ENCODE measurements at places on chromosomes 2 and 18.

GRCh38 chr2:212609479-212609878 lies 70.9 kb upstream of the ERBB4 start:
- DNase-seq, result no peak

DNA sequence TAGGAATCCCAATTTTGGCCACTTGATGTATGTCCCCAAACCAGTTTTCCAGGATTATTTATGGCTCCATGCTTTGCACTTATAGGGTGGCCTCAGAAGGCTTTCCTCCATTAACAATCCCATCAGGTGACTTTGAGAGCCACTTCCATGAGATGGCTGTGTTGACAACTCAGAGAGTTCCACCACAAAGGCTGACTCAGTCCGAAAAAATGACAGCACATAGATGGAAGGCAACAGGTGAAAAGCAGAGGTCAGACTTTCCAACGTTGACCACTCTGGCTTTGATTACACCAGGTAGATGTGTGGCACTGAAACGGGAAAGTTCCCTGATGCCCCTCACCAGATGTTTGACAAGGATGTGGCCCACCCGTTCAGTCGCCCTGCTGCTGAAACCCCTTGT lies 431.4 kb upstream of the TNP1 start:
- no peak for DNase-seq

- no peak for DNase-seq
Measured at GRCh38 chr2:226115832-226116200, 683.8 kb downstream of the IRS1 start.

- no peak for DNase-seq
Measured at GRCh38 chr2:237097911-237098702, 12.4 kb downstream of the COPS8 start.

- DNase-seq, result no peak
Measured at GRCh38 chr2:108377815-108378630, at the start of gene SULT1C4. Gene SULT1C4, plus strand, starts transcription at chr2:108377954. Its CDS starts 384 bp downstream, at chr2:108378338.

DNA sequence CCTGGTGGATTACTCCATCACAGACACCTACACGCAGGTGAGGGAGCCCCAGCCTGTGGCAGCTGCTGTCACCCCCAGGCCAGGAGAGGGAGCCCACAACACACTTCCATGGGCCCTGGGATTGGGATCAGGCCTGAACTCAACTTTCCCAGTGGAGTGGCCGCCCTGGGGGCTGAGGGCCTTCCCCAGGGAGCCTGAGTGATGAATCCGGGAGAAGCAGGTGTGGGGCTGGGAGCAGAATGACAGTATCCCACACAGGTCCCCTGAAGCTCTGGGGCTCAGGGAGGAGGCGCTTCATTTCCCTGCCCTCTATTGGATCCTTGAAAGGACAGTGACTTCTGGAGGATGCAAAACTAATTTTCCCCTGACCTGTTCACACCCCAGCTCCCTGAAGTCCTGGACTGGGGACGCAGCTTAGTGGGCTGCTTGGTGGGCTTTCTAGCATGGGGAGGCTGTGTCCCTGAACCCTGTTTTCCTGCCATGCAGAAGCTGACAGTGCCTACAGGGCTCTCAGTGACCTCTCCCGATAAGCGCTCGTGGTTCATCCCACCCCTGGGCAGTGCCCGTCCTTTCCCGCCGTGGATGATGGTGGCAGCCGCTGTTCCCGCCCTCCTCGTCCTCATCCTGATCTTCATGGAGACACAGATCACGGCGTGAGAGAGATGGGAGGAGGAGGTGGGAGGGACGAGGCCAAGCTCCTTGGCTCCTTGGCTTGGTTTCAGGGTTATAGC lies 11.0 kb downstream of the SLC4A3 start:
- DNase-seq, result no peak

GRCh38 chr2:73239776-73240175 lies 5.7 kb downstream of the CCT7 start:
- no peak for DNase-seq

DNA sequence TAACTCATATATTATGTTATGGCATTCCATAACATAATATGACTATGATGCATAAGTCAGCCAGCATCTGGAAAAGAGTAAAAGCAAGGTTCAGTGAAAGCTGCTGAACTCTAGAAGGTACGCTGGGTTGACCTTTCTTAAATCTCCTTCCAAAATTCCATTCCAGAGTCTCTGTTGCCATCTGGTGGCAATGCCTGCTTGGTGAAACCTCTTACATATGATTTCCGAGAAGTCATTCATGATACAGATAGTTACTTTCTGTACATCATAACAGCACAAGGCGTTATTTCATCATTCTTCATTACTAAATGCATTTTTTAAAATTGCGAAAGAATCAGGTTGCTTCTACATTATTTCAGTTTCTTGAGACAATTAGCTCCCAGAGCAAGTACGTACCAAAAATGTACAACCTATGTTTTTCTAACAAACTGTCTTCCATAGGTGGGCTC lies 7.0 kb upstream of the EPG5 start:
- DNase-seq, result peak; percentile 80
